B cell (primary cell): ENCODE measurements at places on chromosomes 3 and 15.

DNA sequence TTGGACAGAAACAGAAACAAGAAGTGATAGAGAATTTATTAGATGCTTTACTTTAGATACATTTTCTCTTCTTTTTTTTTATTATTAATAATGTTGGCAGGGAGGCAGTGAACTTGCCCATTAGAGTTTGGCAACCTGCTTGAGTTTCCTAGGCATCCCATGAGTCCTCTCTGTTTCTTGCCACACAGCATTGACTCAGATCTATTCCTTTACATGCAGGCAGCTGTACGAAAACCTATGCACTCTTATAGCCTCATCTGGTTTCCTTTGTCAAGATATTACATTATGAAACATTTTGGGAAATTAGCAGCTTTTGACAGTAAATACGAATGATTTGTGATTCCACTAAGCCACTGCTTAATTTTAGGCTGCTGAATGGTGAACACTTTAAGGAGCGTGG lies 23.3 kb downstream of the IL1RAP start:
- no peak for DNase-seq

GRCh38 chr3:45311327-45311726 lies 77.0 kb upstream of the LARS2 start:
- no peak for DNase-seq

GRCh38 chr15:40846841-40847222 lies 3.0 kb downstream of the SPINT1 start:
- DNase-seq, result no peak

DNA sequence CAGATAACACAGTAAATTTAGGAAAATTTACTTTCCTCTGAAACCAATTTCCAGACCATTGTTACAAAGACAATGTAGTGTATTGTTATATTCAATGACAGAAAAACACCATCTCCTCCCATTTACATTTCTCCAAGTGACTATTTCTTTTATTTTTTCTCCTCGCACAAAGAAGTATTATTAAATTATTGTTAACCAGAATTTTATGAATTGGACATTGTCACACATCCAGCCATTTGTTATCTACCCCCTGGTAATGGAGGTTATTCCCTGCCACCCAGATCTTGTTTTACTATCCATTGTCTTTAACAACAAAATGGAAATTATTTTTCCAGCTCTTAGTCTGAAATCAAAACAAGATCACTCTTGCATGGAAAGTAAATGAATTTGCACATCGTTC lies 511.3 kb downstream of the FGF12 start:
- DNase-seq, result no peak

DNA sequence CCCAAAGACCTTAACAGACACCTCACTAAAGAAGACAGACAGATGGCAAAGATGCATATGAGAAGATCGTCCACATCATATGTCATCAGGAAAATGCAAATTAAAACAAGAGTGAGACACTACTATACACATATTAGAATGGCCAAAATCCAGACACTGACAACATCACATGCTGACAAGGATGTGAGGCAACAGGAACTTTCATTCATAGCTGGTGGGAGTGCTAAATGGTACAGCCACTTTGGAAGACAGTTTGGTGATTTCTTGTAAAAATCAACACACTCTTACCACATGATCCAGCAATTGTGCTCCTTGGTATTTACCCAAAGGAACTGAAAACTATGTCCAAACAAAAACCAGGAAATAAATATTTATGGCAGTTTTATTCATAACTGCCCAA lies 17.6 kb downstream of the CHDH start:
- DNase-seq, result no peak

DNA sequence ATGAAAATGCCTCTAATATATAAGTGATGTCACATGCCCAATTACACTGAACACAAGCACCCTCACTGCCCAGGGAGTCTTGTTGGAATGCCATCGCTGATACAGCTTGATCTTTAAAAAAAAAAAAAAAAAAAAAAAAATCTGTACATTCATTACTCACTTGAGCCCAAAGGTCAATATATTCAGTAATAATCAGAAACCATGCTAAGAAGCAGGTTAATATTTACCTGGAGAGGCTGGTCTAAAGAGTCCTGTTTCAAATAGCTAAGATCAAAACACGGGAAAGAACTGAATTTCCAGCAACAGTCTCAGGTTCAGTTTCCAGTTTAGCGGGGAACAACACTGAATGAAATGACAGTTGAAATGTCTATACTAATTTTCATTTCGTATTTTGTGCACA lies 109.9 kb downstream of the UACA start:
- no peak for DNase-seq

GRCh38 chr15:22810033-22810852 lies 23.8 kb downstream of the NIPA1 start:
- DNase-seq, result no peak

- DNase-seq, result no peak
Observed at GRCh38 chr3:167493244-167493643, 19.4 kb upstream of the SERPINI2 start.
